ENCODE measurements at places on chromosomes 7 and 10.
A peak's percentile ranks its signal among the peaks of the same experiment; 100 is the strongest.

GRCh38 chr10:93495654-93496321 is 624 bp upstream of the CEP55 start:
- ATAC-seq, result peak; percentile 67

- ATAC-seq, result no peak
These were observed 103.2 kb downstream of the CNNM2 start for GRCh38 chr10:103021150-103021899.

DNA sequence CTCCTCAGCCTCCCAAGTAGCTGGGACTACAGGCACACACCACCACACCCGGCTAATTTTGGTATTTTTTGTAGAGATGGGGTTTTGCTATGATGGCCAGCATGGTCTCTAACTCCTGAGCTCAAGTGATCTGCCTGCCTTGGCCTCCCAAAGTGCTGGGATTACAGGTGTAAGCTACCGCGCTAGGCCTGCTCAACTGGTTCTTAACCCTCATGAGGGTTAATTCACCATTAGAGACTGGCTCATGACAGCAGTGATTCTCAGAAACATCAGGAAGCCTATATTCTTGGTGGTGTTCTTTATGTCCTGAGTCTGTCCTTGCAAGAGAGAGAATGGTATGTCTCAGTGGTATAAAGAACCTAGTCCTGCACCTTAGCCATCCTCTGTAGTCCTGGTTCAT is 10.4 kb upstream of the NT5C2 start:
- ATAC-seq, result no peak

- ATAC-seq, result peak; percentile 53
These were observed 1.1 kb downstream of the TRRAP start for GRCh38 chr7:98879198-98879978.

GRCh38 chr7:129452589-129453231 is 18.5 kb downstream of the STRIP2 start:
- no peak for ATAC-seq

DNA sequence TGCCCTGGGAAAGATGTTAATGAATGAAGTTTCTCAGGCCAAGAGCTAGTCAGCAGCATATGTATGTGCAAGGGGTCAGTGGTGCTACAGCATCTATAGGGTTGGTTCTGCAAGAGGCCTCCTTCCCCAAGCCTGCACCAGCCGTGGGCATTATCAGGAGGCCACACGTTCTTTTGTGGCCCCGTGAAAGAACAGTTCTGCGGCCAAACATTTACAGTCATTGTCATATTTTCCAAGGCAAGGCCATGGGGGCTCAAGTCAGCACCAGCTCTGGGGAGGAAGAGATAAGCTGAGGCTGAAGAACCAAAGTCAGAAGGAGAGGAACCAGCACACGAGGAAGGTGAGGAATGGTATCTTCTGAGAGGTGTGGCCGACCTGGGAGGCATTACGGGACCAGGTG is 54.4 kb upstream of the TMEM72 start:
- no peak for ATAC-seq

DNA sequence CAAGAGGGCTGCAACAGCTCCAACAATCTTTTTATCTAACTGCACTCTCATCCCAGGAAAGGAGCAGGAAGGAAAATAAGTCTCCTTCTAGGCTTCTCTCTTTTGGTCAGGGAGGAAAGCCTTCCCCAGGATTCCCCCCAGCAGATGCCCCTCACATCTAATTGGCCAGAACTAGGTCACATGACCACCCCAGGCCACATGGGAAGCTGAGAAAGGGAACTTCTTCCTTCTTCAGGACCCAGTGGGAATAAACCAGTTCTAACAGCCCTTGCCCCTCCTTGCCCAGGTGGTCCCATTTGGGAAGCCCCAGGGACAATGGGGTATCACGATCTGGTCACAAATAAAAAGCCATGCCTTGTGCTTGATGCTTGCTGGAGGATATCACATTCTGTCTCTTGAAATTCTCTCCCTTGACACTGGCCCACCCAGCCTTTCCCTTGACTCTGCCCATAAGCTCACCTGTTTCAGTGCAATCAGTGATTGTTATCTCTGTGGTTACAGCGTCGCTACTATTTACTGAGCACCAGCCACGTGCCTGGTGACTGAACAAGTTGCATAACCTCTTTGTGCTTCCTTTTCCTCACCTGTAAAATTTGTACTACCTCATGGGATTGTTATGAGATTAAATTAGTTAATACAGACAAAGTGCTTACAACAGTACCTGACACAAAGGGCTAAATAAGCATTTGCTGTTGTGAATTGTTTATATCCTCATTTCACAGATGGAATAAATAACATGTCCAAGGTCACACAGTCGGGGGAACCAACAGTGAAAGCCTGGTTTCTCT is 9.0 kb upstream of the TACR2 start:
- no peak for ATAC-seq

GRCh38 chr7:55100544-55101327 is 81.9 kb downstream of the EGFR start:
- no peak for ATAC-seq

DNA sequence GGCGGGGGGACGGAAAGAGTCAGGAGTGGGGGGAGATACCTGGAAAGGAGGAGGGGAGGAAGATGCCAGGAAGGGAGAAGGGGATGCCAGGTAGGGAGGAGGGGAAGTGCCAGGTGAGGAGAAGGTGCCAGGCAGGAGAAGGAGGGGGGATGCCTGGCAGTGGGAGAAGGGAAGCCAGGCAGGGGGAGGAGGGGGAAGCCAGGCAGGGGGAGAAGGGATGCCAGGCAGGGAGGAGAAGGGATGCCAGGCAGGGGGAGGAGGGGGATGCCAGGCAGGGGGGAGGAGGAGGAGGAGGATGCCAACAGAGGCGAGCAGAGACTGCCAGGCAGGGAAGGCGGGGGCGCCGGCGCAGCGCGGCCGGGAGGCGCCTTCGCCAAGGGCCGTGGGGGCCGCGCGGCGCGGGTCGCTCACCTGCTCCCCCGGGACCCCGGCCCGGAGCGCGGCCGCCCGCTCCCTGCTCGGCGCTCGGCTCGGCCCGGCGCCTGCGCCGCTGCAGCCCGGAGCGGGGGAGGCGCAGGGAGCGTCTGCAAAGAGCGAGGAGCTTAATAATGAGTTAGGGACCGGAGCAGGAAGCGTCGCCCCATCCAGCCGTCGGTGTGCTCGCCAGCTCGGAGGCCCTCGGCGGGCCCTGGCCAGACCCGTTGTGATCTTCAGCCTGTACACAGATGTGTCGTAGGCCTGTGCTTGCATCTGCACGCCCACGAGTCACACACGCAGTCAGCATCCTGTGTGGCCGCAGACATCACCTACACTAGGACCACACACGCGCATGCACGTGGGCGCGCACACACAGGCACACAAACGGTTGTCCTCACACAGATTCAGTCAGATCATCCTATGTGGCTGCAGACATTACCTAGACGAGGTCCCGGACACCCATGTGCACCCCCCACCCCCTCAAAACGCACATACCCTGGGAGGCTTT is 28.4 kb upstream of the SMARCD3 start:
- peak; percentile 94 for ATAC-seq

GRCh38 chr10:42953684-42954674 is 122.9 kb upstream of the RET start:
- ATAC-seq, result no peak

GRCh38 chr10:44368637-44369036 is 16.3 kb downstream of the CXCL12 start:
- no peak for ATAC-seq

GRCh38 chr10:119296703-119297102 is 89.3 kb downstream of the GRK5 start:
- no peak for ATAC-seq

GRCh38 chr10:124389613-124390361 is 28.9 kb downstream of the OAT start:
- ATAC-seq, result no peak

GRCh38 chr7:72325561-72325960 is 86.6 kb downstream of the CALN1 start:
- no peak for ATAC-seq

DNA sequence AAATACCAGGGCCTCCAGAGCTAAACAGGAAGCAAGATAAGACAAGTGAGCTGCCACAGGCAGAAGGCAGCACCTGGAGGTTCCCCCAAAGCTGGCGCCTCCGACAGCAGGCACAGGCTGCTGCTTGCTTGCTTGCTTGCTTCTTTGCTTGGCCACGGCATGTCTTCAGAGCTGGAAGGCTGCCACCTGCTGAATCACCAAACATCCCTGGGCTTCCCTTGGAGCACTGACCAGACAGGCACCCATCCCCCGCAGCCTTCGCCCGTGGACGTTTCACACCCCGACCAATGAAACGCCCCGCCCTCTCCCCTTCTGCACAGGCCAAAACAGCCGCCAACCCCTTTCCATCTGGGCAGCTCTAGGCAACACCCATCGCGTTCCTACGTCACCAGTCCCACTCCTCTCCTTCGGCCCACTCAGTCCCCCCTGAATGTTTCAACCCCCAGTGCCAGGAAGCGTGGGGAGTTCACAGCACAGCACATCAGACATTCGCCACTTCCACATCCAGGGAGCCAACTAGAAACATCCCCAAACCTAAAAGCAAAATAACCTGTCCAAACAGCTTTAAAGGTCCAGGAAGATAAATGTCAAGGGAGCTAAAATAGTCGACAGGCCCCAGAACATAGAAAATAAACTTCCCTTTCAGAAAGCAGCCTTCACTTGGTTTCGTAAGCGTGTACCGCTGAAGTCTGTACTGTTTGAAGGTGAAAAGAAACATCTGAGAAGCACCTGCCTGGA is 1.6 kb downstream of the SGMS1 start:
- ATAC-seq, result peak; percentile 36

GRCh38 chr7:39073432-39073831 is 95.7 kb downstream of the POU6F2 start:
- peak; percentile 45 for ATAC-seq

- ATAC-seq, result peak; percentile 45
These were observed 87.2 kb downstream of the TWIST1 start for GRCh38 chr7:19030281-19030680.

- peak; percentile 74 for ATAC-seq
These were observed 11.0 kb downstream of the STMP1 start for GRCh38 chr7:135673360-135673706.

DNA sequence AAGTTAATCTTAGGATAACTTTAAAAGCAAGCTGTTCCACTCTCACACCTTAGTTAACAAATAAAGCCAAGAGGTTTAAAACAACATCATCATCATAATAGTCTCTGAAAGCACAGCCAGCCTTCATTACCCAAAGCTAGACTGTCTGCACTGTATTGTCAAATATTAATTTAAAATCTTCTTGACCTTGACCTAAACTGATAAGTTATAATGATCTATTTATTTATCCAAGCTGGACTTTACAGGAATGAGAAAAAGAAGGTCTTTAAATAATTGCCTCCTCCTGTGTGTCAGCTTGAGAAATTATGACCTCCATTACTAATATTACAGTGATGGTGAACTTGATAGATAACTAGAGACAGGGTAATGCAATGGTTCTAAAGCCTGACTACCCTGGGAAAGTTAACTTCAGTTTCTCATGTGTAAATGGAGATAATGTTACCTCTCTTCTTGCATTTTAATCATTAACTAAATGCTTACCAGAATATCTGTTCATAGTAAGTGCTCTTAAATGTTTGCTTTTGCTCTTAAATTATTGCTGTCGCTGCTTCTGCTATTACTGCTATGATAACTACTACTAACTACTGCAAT is 111.0 kb downstream of the KAT6B start:
- peak; percentile 50 for ATAC-seq

GRCh38 chr7:138892006-138892630 is 89.1 kb downstream of the KIAA1549 start:
- ATAC-seq, result peak; percentile 2

DNA sequence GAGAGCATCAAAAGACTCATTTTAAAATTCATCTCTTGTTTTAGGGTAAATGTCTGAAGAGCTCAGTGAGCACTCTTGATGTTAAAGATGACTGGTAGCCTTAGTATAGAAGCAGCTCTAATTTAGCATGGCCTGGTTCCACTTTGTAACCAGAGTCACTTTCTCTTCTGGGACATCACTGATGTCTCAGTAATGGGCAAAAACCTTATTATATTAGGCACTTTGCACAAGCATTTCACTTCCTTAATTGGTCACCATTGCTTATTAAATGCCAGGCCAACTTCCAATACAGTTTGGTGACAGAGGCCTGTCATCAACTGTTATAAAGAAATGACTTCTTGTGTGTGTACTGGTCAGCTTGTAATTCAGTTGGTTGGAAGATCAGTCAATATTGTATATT is 53.0 kb downstream of the STEAP1B start:
- no peak for ATAC-seq

- ATAC-seq, result no peak
These were observed 115.7 kb downstream of the TPK1 start for GRCh38 chr7:144720149-144720548.

DNA sequence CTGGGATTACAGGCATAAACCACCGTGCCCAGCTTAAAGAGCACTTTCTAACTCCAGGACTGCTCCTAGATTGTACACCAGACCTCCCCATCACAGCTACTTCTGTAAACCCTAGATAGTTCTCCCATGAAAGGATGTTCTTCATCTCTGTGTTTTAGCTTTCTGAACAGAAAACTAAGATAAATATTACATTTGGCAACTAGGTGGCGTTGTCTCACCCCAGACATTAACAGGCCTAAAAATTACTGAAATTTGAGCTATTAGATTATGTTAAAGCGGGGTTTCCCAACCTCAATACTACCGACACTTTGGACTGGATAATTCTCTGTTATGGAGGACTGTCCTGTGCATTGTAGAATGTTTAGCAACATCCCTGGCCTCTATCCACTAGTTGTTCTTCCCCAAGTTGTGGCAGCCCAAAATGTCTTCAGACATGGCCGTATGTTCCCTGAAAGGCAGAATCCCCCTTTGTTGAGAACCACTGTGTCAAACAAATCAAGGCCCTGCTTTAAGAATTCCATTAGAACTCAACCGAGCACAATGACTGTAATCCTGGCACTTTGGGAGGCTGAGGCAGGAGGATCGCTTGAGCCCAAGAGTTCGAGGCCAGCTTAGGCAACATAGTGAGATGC is 19.1 kb downstream of the ATOH7 start:
- ATAC-seq, result peak; percentile 30

- no peak for ATAC-seq
These were observed 58.2 kb downstream of the POU6F2 start for GRCh38 chr7:39035903-39036302.

GRCh38 chr7:126720232-126720631 is 532.5 kb downstream of the GRM8 start:
- no peak for ATAC-seq

DNA sequence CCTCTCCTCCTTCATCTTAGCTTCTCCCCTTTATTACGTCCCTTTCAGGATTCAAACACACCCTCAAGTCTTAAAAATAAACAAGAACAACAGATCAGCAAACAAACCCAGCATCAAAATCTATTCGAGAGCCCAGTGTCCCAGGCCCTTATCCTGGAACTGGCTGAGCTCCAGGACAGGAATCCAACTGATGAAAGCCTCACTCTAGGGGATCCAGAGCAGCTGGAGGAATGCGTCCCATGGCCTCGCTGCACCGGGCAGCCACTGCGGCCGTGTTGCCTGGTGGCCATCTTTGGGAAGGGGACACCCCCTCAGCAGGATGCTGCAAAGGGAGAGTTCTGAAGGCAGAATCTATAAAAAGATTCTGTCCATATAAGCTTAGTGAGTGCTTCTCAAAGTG is 156.5 kb upstream of the BMPER start:
- ATAC-seq, result no peak

DNA sequence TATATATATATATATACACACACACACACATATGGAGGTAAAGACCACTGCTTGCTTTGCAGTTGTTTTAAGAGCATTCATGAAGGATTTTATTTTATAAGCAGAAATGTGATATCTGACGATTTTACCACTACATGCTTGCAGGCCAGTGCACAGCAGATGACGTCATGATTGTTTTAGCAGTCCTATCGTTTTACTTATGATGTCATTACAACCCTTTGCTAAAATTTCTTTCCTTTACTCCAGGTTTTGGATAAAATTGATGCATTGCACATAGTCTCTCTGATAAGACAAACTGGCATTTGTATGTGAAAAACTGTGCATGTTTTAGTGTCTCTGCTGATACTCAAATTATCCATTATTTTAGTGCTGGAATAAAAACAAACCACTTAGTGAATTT is 9.2 kb downstream of the EGFR start:
- no peak for ATAC-seq

All from SK-N-SH treated with all-trans-retinoic acid at 6 μM for 48 hours (cell line).